ENCODE measurements at places on chromosomes 12 and 14.

DNA sequence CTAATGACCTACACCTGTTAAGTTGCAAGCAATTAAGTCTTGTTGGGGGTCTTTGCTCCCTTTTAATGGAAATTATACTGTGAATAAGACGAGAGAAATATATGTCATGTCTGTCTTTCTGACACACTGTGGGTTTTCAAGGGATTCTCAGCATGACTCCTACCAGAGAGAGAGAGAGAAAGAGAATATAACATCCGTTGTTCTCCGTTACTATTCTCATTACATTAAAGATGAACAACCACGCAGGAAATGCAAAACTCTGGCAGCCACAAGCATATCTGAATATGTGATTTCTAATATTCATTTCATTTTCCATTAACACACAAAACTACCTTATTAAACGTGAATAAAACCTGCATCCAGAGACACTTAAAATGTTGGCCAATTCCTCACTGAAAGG lies 67.3 kb upstream of the EGLN3 start:
- DNase-seq: no peak

DNA sequence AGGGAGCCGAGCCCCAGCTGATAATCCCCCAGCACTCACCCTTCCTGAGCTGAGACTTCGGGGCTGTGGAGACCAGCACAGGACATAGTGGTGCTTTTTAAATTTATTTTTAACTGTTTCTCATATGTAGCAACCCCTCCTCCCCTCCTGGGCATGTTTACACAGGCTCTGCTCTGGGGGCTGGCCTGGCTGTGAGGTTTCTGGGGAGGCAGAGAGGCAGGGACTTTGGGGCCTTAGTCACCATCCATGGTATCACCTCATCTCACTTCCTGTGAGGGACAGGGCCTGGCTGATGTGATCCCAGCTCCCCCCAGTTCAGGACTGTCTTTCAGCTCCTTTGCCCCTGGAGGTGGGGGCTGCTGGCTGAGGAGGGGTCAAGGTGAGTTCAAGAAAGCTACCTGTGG lies 20.4 kb downstream of the VASH1 start:
- DNase-seq: no peak

- peak; percentile 31 for DNase-seq
Observed at GRCh38 chr12:118188690-118189371, 52.9 kb downstream of the PEBP1 start.

DNA sequence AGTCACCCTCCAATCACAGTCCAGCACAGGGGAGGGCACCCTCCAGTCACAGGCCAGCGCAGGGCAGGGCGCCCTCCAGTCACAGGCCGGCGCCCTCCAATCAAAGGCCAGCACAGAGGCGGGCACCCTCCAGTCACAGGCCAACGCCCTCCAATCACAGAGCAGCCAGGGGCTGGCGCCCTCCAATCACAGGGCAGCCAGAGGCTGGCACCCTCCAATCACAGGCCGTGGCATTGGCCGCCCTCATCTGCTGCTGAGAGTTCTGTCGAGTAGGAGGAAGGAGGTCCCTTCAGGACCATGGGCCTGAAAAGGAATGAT lies 26.6 kb downstream of the DDX51 start:
- no peak for DNase-seq

- DNase-seq: no peak
Observed at GRCh38 chr12:5548152-5548943, 116.4 kb downstream of the NTF3 start.

DNA sequence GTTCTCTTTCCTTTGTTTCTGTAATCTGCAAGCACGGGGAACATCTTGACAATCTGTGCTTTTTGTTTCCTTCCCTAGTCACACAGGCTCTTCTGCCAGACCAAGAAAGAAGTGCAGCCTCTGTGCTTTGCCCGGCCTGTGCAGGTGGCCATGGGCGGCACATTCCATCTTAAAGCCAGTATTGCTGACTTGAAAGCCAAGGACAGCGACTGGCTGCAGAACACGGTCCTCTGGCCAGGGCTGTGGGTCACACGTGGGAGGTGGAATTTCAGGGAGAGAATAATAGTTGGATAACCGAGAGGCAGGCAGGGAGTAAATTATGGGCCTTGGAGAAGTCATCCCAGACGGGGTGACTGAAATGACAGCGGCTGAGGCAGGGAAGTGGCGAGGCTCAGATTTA lies 24.8 kb downstream of the FNTB start:
- no peak for DNase-seq

All from left renal pelvis (tissue), 4 donors.